ENCODE measurements at places on chromosomes 12 and 14.

DNA sequence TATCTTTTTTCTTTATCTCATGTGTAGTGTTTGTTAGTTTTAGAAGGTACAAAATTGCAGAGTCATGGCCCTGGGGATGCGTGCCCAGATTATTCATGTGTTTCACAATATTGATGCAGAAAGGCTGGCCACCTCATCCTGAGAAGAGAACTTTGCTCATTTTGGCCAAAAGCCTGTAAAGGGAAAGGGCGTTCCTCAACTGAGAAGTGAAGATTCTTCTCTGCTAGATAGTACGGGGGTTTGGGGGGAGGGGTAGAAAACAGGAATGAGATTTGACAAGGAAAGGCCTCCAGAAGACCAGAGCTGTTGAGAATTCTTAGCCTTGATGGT lies 1.7 kb downstream of the MGST1 start:
- DNase-seq = no peak

DNA sequence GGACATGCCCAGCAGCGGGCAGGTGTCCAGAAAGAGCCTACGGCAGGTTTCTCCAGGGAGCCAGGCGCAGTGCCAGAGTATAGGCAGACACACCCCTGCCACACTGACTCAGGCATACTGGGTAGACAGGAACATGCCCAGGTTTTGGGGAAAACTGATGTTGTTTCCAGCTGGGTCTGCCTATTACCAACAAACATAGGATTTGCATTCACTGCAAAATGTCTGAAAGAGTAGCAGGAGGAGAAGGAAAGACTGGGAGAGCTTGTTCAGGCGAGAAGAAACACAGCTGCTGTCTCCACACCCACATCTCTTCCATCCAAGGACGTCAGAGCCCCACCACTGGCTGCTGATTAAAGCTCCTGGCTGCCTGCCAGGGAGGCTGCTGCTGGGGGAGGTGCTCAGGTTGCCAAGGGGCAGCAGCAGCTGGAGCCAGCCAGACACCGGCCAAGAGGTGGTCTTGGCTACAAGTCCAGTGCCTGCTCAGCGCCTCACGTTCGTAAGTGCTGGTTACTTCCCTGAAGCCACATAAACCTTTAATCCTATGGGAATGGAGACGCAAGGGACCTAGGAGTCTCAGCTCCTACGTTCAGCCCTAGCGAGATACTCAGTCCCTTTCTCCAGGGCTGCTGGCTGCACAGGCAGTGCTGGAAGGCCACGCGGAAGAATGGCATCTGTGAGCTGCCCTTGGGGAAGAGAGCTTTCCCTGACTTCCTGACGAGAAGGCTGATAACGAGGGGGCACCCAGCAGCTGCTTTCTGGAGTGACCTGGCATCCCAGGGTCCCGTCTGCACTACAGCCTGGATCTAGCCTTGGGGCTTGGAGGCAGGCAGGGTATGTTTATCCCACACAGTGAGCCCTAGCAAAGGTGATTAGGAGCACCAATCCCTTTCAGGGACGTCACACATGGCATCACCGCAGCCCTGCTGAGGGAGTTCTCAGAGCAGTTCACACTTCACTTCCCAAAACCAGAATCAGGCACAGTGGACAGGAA lies 58.1 kb downstream of the PLEKHG3 start:
- peak; percentile 40 for DNase-seq

GRCh38 chr12:132593521-132593920 lies 16.9 kb downstream of the LRCOL1 start:
- no peak for DNase-seq

GRCh38 chr12:89878327-89878726 lies 169.7 kb upstream of the ATP2B1 start:
- DNase-seq = no peak

GRCh38 chr14:100419856-100420255 lies 96.7 kb downstream of the SLC25A47 start:
- no peak for DNase-seq

GRCh38 chr12:50309950-50310349 lies 26.6 kb upstream of the LIMA1 start:
- no peak for DNase-seq

GRCh38 chr14:21940887-21941856 lies 267.6 kb upstream of the OR4E1 start:
- no peak for DNase-seq

DNA sequence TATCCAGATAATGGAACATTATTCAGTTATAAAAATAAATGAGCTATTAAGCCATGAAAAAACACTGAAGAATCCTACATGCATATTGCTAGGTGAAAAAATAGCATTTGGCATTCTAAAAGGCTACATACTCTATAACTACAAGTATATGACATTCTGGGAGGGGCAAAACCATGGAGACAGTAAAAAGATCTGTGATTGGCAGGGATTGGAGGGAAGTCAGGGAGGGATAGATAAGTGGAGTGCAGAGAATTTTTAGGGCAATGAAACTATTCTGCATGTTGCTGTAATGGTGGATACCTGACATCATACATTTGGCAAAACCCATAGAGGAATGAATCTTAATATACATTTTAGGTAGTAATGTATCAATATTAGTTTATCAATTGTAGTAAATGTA lies 63.1 kb upstream of the SLC38A2 start:
- no peak for DNase-seq

- peak; percentile 19 for DNase-seq
Observed at GRCh38 chr12:124992874-124993625, 395 bp upstream of the BRI3BP start.

DNA sequence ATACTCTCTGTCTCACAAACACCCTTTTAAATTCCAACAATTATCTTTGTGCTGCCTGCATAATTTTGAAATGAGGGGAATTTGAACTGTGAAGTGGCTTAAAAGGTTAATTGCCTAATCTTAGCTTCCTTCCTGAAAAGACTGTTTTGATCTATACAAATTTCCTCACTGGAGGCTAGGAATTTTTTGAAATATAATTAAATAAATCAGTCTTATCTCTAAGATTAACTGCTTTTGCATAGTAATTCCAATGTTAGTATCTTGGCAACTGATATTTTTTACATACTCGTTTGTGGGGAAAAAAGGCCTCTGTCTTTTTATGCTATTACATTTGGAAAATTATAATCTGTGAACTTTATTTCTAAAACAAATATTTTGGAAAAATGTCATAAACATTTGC lies 498.5 kb downstream of the TMTC2 start:
- no peak for DNase-seq

DNA sequence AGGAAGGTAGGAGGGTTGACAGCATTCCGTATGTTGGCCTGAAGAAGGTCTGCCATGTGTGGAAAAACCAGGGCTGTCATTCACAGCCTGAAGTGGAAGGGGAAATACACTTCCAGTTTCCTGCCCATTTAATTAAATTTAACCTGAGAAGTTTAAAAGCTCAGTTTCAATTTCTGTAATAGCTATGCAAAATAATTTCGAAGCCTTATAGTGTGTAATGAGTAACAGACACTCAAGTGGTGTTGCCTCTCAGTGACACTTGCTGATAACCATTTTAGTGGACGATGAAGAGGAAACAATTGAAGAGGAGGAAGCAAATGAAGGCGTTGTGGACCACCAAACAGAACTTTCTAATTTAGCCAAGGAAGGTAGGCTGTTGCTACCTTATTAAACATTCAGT lies 44.8 kb downstream of the EP400 start:
- DNase-seq = no peak

DNA sequence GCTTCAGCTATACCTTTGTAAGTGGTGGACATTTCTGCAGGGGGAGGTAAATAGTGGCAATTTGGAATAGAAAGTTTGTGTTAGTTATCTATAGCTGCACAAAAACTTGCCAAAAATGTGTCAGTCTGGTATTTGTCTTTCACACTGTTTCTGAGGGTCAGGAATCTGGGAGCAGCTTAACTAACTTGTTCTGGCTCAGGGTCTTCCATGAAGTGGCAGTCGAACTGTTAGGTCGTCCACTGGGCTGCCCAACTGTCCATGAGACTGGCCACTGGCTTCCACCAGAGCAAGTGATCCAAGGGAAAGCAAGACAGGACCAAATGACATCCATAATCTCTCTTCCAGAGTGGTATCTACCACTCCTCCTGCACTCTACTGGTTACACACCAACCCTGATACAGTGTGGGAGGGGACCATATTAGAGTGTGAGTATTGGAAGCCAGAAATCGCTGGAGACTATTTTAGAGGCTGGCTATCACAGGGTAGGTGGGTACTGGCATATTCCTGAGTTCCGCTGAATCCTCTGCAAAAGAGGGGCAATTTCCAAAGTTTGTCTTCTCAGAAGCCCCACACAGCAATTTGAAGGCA lies 60.9 kb downstream of the DYRK2 start:
- no peak for DNase-seq

DNA sequence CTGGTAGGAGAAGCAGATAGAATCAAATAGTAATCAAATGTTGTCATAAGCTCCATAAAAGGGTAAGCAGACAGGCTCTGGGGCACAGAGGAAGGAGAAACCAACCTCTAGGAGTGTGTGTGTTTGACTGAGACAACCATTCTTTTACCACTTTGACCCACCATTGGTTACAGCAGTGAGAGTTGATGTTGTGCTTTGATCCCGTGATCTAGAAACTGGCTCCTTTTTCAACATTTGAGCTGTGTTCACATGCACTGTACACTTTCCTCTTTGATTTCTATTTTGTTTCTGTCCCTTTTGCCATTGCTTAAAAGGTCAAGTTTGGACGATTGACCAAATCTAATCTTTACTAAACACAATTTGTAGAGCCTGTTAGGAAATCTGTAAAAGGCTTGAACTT lies 108.0 kb downstream of the DAAM1 start:
- no peak for DNase-seq

DNA sequence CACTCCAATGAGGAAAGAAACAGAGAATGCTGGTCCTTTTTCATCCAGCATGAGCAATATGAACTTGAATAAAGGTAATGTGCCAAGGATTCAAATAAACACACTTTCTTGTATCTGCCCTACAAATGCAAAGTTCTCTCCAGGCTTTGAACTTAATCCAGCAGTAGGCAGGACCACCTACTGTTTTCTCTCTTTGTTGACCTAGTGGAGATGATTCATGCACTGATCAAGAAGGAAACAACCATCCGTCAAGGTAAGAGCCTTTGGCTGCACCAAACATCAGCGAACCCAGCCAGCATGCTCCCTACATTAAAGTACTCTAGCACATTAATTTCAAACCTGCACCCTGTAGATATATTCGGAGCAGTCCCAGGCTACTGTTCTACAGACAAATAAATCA lies 489.3 kb downstream of the GALC start:
- no peak for DNase-seq

- no peak for DNase-seq
Observed at GRCh38 chr12:31582155-31582554, 8.8 kb downstream of the DENND5B start.

GRCh38 chr12:66302827-66303169 lies 505 bp downstream of the HELB start:
- no peak for DNase-seq

- DNase-seq = no peak
Observed at GRCh38 chr12:52380271-52380694, 5.2 kb downstream of the KRT84 start.
